Activated T-helper 1 cell treated with anti-CD3 and anti-CD28 coated beads, Interleukin-2, amount 50 U/mL, for 16 hours (primary cell): ENCODE measurements at places on chromosomes 4 and X.

- DNase-seq: no peak
These were observed 36.4 kb upstream of the ADH4 start for GRCh38 chr4:99180382-99181070.

- no peak for DNase-seq
These were observed 187.2 kb upstream of the SPRY1 start for GRCh38 chr4:123209436-123209835.

GRCh38 chrX:81586096-81586495 is 384.2 kb downstream of the SH3BGRL start:
- DNase-seq: no peak

DNA sequence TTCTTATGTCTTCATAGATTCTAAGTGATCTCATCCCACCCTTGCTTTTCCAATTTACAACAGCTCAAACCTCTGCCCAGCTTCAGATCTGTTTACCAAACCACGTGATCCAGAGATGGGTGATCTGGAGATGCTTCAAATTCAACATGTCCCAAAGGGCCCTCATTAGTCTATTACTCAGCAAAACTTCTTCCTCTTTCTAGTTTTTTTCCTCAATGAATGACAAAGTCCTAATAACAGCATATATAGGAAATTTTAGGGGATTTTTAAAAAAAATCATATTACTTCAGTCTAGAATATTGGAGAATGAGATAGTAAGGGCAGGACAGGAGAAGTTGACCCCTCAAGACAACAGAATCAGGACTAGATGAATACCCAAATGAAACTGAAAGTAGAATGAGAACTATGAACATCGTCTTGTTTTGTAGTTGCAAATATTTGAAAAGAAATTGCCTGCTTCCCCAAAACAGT is 127.1 kb downstream of the CFAP299 start:
- no peak for DNase-seq

DNA sequence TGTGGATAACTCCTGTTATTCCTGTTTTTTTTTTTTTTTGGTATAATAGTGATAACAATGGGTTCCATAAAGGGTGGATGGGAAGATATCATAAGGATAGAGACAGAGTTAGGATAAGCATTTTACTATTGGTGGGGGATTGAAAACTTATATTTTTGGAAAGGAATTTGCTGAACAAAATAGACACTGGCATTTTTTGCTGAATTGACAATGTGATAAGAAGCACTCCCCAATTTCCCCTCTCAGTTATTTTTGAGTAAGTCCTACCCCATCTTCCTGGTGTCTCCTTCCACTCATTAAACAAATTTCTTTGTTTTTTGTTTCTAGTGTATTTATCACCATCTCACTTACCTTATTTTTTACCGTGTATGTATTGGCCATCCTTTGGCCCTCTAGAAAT is 55.8 kb downstream of the AMELX start:
- no peak for DNase-seq

DNA sequence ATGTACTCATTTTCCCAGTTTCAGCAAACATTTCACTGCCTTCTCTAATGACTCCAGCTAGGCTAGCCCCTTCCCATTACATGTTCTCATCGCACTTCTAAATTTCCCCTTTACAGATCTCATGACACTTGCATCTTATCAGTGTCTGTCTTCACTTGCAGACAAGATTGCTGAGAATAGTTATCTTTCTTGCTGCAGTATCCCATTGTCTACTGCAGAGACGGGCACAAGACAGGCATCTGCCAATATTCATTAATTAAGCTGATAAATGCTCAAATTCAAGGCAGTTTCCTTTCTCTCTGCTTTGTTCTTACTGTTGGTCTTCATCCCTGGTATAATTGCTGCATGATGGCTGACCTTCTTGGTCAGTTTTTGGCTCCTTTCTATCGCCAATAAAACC is 175.9 kb downstream of the ANTXR2 start:
- no peak for DNase-seq

GRCh38 chr4:25238052-25238451 is 4.2 kb downstream of the PI4K2B start:
- DNase-seq: no peak

GRCh38 chrX:23900220-23900797 is 7.4 kb downstream of the APOO start:
- DNase-seq: no peak

DNA sequence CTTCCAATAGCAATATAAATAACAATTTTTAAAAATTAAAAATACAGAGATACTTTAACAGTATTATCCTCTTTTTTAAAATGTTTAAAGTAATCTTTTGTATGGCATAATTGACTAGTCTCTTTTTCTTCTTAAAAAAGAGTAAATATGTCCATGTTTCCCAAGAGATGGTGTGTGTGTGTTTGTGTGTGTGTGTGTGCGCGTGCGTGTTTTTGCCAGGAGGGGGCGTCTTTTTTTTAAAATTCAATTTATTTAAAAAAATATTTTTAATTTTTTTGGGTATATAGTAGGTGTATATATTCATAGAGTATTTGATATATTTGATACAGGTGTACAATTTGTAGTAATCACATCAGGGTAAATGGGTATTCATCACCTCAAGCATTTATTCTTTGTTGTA is 1073.7 kb downstream of the PCDH7 start:
- no peak for DNase-seq

- DNase-seq: no peak
These were observed 4.1 kb downstream of the PITX2 start for GRCh38 chr4:110618581-110619462.

GRCh38 chr4:36140421-36140820 is 103.9 kb downstream of the ARAP2 start:
- no peak for DNase-seq

DNA sequence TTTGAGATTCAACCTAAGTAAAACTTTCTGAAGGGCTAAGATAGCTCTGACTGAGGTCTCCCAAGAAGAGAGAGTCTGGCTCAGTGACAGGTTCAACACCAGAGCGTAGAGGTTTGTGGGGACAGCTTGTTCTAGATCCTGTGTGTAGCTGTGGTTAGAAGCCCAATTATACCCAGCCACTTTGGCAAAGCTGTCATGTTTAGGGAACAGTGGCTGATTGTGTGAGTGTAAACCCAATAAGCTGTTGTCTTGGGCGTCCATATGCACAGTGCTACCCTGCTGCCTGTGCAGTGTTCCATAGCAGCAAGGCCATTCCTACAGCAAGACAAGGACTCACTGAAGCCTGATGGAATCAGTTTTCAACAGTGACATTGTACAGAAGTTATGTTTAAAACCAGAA is 11.2 kb upstream of the SCRG1 start:
- DNase-seq: no peak

DNA sequence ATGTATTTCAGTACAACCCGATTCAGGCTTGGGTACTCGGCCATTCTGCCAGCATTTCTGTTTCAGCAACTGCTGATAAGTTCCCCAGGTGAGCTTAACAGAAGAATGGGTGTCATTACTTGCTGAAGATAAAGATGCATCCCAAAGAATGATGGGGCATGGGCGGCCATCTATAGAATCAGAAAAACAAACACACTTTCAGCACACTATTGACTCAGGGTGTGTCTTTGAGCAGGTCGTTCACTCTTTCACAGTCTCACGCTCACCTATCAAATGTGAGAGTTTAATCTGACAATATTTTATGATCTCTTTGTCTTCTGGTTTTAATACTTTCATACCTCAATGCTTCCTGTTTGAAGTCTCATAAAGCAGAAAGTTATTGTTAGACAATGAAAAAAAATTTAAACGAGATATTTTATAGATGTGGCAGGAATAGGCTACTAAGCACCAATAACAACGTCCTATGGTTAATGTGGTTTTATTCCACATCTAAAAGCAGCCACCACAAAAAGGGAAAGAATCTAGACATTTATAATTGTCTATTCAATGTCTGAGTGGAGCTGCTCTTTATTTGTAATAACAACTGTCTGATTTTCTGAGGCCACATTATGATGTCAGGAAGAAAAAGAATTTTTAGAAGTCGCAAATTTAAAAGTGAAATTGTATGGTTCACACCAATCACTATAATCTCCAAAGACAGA is 17.0 kb downstream of the GASK1B start:
- no peak for DNase-seq

DNA sequence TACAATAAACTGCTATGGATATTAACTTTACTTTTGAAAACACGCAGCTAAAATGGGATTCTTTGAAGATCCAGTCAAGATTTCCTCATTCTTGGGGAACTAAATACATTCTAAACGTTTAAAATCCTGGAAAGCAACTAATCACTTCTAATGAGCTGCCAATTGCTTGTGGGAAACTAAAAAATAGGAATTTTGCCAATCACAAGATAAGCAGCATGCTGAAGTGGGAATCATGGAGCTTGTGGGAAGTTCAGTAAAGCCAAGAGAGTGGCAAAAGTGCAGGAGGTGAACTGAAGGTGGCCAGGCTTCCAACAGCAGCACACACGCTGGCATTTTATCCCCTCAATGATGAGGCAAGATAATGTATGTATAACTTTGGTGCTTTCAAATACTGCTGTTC is 133.0 kb downstream of the GPC3 start:
- DNase-seq: no peak

- no peak for DNase-seq
These were observed 1114.7 kb upstream of the PABPC4L start for GRCh38 chr4:135316266-135316779.

GRCh38 chr4:148944136-148944838 is 502.1 kb upstream of the NR3C2 start:
- DNase-seq: no peak

DNA sequence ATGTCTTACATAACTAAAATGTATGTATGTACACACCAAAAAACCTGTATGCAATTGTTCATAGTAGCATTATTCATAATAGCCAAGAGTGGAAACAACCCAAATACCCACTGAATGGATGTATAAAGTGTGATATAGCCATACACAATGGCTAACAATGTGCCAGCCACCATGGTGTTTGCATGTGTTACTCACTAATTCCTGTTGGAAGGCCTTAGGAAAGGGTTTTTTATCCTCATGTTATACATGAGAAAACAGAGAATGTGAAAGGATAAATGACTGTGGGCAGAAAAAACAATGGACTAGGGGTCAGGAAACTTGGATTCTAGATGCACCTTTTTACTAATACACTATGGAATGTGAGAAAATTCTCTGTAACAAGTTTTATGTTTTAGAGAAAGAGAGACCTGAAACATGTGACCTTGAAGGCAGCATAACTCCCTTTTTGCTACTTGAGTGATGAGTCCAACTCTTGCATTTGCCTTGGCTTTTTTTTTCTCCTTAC is 55.7 kb downstream of the TIGD2 start:
- no peak for DNase-seq
